Esophagus muscularis mucosa (tissue), 4 donors: ENCODE measurements at places on chromosomes 3 and 15. TPM values are rescaled to one million over a fixed set of nuclear protein-coding genes. Genes with fewer than 3 reads are reported as not detected.

Gene SLC6A11
- not detected for total RNA-seq

- no peak overlapping the region for H3K4me3 ChIP-seq
- peaks cover 9% of the 10 kb centered on the region for H3K4me1 ChIP-seq
Measured at GRCh38 chr3:125132815-125133214, 77.0 kb upstream of the HEG1 start.

- no peak overlapping the region for H3K27ac ChIP-seq
- no peaks in the 10 kb centered on the region for H3K36me3 ChIP-seq
- no peak overlapping the region for H3K4me3 ChIP-seq
Measured at GRCh38 chr3:111808439-111808838, 50.6 kb upstream of the PHLDB2 start.

- DNase-seq: no peak
- H3K27me3 ChIP-seq: no peaks in the 10 kb centered on the region
- no peaks in the 10 kb centered on the region for H3K36me3 ChIP-seq
- no peak overlapping the region for H3K4me3 ChIP-seq
Measured at GRCh38 chr3:6089780-6090179, 771.1 kb upstream of the GRM7 start.

DNA sequence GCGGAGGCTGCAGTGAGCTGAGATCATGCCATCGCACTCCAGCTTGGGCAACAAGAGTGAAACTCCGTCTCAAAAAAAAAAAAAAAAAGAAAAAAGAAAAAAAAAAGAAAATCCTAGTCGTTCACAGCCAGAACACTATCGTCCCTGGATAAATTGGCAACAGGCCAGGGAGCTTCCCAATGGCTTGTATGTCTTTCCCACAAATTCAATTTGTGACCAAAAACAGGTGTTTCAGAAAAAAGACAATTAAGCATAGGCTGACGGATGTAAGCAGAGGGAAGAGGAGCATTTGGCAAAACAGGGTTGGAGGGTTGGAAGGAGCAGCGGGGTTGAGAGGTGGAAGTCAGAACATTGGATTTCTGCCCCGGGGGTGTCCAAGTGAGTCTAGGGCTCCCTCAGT, 8.5 kb downstream of the EPB42 start:
- no peak for DNase-seq
- H3K4me1 ChIP-seq: no peaks in the 10 kb centered on the region
- no peaks in the 10 kb centered on the region for H3K36me3 ChIP-seq
- no peaks in the 10 kb centered on the region for H3K27me3 ChIP-seq

DNA sequence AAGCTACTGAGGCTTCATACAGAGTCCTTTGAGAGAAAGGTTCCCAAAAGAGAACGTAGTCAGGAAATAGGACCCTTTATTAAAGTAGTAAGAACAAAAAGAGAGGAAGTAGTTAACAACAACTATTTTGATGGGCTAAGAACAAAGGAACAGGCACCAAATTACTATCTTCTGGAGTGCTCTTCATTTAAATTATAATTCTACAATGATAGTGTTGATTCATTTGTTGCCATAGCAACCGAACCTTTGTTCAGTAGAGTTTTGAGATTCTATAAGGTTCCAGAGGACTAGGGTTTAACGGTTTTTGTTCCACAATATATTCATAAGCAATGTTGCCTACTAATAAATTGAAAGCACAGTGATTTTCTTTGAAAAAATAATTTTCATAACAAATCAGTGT, 78.8 kb downstream of the CMSS1 start:
- H3K27me3 ChIP-seq: no peaks in the 10 kb centered on the region
- H3K4me3 ChIP-seq: no peak overlapping the region
- peaks cover 6% of the 10 kb centered on the region for H3K4me1 ChIP-seq

Gene GOLGA6L7
- not detected for total RNA-seq

Gene SEMA3G
- total RNA-seq: 39.2 TPM

DNA sequence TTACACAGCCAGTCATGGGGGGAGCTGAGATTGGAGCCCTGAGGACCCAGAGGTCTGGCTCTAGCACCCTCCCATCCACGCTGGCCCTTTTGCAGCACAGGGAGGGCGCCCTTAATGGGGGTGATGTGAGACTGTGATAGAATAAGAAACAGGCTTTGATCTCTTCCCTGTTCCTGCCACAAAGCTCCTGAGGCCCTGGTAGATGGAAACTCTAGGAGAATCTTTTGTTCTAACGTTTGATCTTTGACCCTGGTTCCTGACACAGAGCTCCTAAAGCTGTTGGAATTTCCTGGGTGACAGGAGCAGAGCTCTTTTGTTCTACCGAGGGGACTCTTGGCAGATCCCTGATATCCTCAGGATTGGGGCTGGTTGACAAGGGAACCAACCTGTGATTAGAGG, 1.2 kb upstream of the UROC1 start:
- no peaks in the 10 kb centered on the region for H3K36me3 ChIP-seq
- peaks cover 3% of the 10 kb centered on the region for H3K4me1 ChIP-seq
- no peak overlapping the region for H3K4me3 ChIP-seq
- no peak for DNase-seq

DNA sequence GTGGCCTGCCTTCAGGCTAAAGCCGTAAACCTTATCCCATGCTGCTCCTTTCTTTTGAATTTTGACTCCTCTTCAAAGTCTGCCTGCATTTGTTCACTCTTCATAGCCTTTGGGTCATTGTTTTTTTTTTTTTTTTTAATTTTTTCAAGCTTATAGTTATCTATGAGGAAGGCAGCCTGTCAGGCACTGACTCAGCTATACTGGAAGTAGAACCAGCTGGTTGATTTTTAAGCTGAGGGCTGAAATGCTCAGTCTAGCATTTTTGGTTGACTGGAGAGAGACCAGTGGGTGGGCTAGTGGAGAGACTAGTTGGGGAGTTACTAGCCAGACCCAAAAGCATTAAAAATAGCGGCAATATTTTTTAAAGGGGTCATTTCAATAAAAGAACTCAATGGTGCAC, 44.1 kb downstream of the C3orf20 start:
- no peaks in the 10 kb centered on the region for H3K4me1 ChIP-seq
- no peak overlapping the region for H3K27ac ChIP-seq
- no peak overlapping the region for H3K4me3 ChIP-seq
- no peaks in the 10 kb centered on the region for H3K27me3 ChIP-seq
- H3K36me3 ChIP-seq: no peaks in the 10 kb centered on the region
- DNase-seq: no peak

- peak overlapping the region; percentile 11 for H3K27ac ChIP-seq
- H3K36me3 ChIP-seq: no peaks in the 10 kb centered on the region
- H3K27me3 ChIP-seq: no peaks in the 10 kb centered on the region
- H3K4me1 ChIP-seq: peaks cover 16% of the 10 kb centered on the region
Measured at GRCh38 chr3:21879184-21879886, 128.3 kb upstream of the ZNF385D start.

Gene LYZL4
- total RNA-seq: not detected

GRCh38 chr15:48963524-48964113, at the start of gene SHC4:
Gene SHC4 (minus strand): TSS chr15:48963919. CDS start chr15:48963015, 904 bp downstream.
- peak within 1 kb of the TSS; percentile 42 for H3K27ac ChIP-seq

- H3K4me3 ChIP-seq: no peak overlapping the region
- H3K27me3 ChIP-seq: peaks cover 18% of the 10 kb centered on the region
- DNase-seq: no peak
- no peak overlapping the region for H3K27ac ChIP-seq
- H3K4me1 ChIP-seq: no peaks in the 10 kb centered on the region
Measured at GRCh38 chr15:92228830-92229229, 164.9 kb upstream of the ST8SIA2 start.

Gene HLTF
- 18.3 TPM for total RNA-seq

GRCh38 chr3:181955566-181955965, 243.8 kb downstream of the SOX2 start:
- no peak overlapping the region for H3K4me3 ChIP-seq
- no peaks in the 10 kb centered on the region for H3K27me3 ChIP-seq
- no peaks in the 10 kb centered on the region for H3K36me3 ChIP-seq
- no peak for DNase-seq

- no peak for DNase-seq
- H3K4me1 ChIP-seq: peaks cover 24% of the 10 kb centered on the region
- no peaks in the 10 kb centered on the region for H3K36me3 ChIP-seq
- no peaks in the 10 kb centered on the region for H3K27me3 ChIP-seq
- no peak overlapping the region for H3K4me3 ChIP-seq
Measured at GRCh38 chr3:189260556-189261493, 89.1 kb downstream of the TPRG1 start.

Gene THSD4
- 6.5 TPM for total RNA-seq

GRCh38 chr3:53754325-53754724, 91.9 kb downstream of the CHDH start:
- H3K4me3 ChIP-seq: no peak overlapping the region
- H3K27ac ChIP-seq: no peak overlapping the region
- H3K36me3 ChIP-seq: no peaks in the 10 kb centered on the region
- no peaks in the 10 kb centered on the region for H3K27me3 ChIP-seq
- DNase-seq: no peak
- no peaks in the 10 kb centered on the region for H3K4me1 ChIP-seq

Gene VWA5B2
- total RNA-seq: not detected

DNA sequence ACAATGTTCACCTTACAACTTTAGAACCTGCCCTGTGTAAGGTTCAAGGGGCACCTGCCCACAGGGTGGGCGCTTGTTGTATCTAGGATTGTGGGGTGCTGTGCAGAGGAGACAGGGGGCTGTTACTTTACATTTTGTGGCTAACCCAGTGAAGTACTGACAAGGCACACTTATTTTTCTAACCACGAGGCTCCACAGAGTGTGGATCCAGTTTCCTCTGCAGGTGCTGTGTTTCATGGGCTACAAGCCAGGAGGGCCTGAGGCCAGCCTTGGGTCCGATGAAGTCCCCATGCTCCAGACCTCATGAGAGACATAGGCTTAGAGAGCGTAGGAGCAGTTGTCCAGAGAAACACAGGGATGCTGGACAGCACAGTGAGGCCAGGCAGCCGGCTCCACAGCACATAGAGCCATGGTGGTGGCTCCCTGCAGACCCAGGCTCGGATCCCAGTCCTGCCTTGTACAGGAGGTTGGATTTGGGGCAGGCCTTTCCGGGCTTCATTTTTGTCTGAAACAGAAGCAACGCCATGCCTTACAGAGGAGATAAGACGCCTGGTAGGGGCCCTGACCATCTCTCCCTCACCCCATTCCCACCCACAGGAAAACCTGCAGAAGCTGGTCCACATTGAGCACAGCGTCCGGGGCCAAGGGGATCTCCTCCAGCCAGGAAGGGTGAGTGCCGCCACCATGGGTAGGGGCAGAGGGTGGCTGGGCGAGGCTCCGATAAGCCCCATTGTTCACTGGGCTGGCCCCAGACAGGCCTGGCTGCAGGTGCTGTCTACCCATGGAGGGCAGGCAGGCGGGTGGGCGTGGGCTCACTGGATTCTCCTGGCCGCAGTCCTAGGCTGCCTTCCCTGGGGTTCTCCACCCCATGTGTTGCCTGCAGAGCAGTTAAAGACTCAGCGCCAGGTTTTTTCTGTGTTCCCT, 40.1 kb upstream of the NR2C2 start:
- no peaks in the 10 kb centered on the region for H3K27me3 ChIP-seq
- no peak for DNase-seq
- H3K4me1 ChIP-seq: peaks cover 7% of the 10 kb centered on the region
- peak overlapping the region; percentile 7 for H3K27ac ChIP-seq
- H3K36me3 ChIP-seq: peaks cover 18% of the 10 kb centered on the region

GRCh38 chr3:72015463-72015862, 230.5 kb upstream of the PROK2 start:
- H3K27me3 ChIP-seq: no peaks in the 10 kb centered on the region
- H3K36me3 ChIP-seq: no peaks in the 10 kb centered on the region
- H3K4me3 ChIP-seq: no peak overlapping the region
- no peak for DNase-seq
- no peak overlapping the region for H3K27ac ChIP-seq

- H3K36me3 ChIP-seq: no peaks in the 10 kb centered on the region
- H3K27ac ChIP-seq: peak overlapping the region; percentile 95
- H3K4me3 ChIP-seq: peak overlapping the region; percentile 80
- H3K4me1 ChIP-seq: peaks cover 31% of the 10 kb centered on the region
Measured at GRCh38 chr15:37096558-37097143, 3.7 kb downstream of the MEIS2 start.

DNA sequence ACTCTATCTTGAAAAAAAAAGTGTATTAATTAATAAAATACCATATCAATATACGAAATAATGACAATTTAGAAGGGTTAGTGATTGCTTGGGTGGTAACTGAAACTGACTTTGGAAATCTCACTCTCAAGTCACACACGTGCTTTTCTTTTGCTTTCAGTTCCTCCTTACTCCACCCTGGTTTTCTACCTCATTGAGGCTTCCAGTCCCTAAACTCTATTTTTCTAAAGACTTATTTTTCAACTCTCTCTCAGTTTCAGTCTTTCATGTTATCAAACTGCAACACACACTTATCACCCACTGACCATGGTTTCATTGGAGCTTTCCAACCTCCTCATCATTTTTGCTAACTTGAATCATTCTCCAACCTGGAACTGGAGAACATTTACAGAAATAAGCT, 23.5 kb downstream of the IL12A start:
- no peaks in the 10 kb centered on the region for H3K36me3 ChIP-seq
- no peaks in the 10 kb centered on the region for H3K4me1 ChIP-seq
- no peak overlapping the region for H3K4me3 ChIP-seq
- DNase-seq: no peak

DNA sequence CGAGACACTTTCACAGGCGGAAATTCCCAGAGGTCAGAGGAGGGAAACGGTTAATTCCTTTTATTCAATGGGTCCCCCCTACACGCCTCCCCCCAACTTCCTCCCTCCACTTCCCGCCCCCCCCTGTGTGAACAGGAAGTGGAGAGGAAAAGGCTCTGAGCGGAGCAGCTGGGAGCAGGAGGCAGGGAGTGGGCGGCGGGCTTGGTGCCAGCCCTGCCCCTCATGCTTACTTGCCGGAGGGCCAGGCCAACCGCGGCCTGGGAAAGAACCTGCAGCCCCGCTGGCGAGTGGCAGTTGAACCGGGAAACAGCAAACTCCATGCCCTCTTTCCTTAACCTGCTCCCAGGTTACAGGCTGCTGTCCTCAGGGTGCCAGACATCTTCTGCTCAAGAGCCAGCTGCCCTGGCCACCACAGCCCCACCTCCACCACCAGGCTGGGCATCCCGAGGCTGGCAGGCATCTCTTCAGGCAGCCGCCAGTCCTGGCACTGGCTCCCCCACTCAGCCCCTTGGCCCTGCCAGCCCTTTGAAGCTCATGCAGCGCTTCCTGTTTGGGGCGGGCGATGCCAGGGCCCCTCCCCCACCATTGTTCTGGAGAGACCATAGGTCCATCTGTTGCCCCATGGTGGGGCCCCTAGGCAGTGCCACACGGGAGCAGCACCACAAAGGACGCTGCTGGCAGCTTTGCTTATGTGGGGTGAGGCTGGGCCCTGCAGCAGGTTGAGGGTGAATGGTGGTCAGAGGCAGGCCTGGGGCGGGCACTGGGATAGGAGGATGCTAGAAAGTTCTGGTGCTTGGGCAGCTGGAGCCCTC, 12.9 kb downstream of the VPS18 start:
- peak overlapping the region; percentile 79 for H3K27ac ChIP-seq
- H3K4me1 ChIP-seq: peaks cover 42% of the 10 kb centered on the region
- no peaks in the 10 kb centered on the region for H3K27me3 ChIP-seq
